Activated B cell treated with CpG ODN at 0.5 μM for 24 hours (primary cell): ENCODE measurements at places on chromosomes 3 and 15. TPM values are rescaled to one million over a fixed set of nuclear protein-coding genes. Genes with fewer than 3 reads are reported as not detected.

MOBP gene
- 0.13 TPM in 1 of 2 replicates, not detected in the other for total RNA-seq

WDR76 gene
- total RNA-seq, result 12.0 and 15.1 TPM in 2 replicates

- H3K27ac ChIP-seq, result no peak overlapping the region
- peaks cover 76% of the 10 kb centered on the region for H3K36me3 ChIP-seq
- DNase-seq, result no peak
- no peak overlapping the region for H3K4me3 ChIP-seq
- H3K27me3 ChIP-seq, result no peaks in the 10 kb centered on the region
- H3K4me1 ChIP-seq, result peaks cover 3% of the 10 kb centered on the region
Measured at GRCh38 chr3:31600431-31600830, 67.7 kb downstream of the STT3B start.

- H3K27ac ChIP-seq, result no peak overlapping the region
- H3K27me3 ChIP-seq, result no peaks in the 10 kb centered on the region
- DNase-seq, result no peak
- no peak overlapping the region for H3K4me3 ChIP-seq
Measured at GRCh38 chr15:84552896-84553295, 47.9 kb upstream of the ZSCAN2 start.

DNA sequence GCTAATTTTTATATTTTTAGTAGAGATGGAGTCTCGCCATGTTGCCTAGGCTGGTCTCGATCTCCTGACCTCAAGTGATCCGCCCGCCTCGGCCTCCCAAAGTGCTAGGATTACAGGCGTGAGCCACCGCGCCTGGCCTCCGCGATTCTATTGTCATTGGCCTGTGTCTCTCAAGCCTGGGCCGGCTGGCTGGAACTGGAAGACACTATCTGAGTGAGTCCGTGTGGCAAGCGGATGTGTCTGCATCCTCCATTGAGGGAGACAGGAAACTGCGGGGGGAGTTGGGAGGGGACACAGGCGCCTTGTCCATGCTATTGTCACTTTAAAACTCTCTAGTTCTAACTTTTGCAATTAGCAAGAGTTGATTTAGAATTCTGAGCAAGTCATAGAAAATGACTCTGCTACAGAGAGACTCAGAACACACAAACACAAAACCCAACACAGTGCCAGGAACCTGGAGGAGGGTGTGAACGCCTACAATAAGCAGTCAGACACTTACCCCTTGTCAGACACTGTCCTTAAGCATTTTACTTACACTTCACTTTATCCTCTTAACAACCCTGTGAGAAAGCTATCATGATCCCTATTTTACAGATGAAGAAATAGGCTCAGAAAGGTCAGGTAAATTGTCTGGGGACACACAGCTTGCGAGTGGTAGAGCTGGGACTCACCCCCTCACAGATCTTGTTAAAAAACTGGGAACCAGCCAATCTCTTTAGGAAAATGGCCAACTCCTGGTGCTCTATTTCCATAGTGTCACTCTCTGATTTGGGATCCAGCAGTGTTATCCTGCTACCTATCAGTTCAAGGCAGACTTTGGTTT lies 38.7 kb downstream of the ANP32A start:
- H3K36me3 ChIP-seq, result peaks cover 86% of the 10 kb centered on the region
- no peaks in the 10 kb centered on the region for H3K27me3 ChIP-seq
- H3K4me3 ChIP-seq, result peak overlapping the region; percentile 5
- H3K27ac ChIP-seq, result no peak overlapping the region
- H3K4me1 ChIP-seq, result peaks cover 21% of the 10 kb centered on the region

GOLGA6D gene
- not detected in 2 replicates for total RNA-seq

- no peak for DNase-seq
- H3K27me3 ChIP-seq, result peaks cover 4% of the 10 kb centered on the region
- peaks cover 8% of the 10 kb centered on the region for H3K4me1 ChIP-seq
- no peak overlapping the region for H3K27ac ChIP-seq
- H3K36me3 ChIP-seq, result no peaks in the 10 kb centered on the region
Measured at GRCh38 chr3:106190296-106190695, 321.5 kb upstream of the CBLB start.

RLBP1 gene
- not detected in 2 replicates for total RNA-seq

- peaks cover 11% of the 10 kb centered on the region for H3K4me1 ChIP-seq
- DNase-seq, result no peak
- no peaks in the 10 kb centered on the region for H3K36me3 ChIP-seq
- H3K27me3 ChIP-seq, result no peaks in the 10 kb centered on the region
- no peak overlapping the region for H3K4me3 ChIP-seq
Measured at GRCh38 chr15:66570842-66571478, 5.2 kb upstream of the LCTL start.

DNA sequence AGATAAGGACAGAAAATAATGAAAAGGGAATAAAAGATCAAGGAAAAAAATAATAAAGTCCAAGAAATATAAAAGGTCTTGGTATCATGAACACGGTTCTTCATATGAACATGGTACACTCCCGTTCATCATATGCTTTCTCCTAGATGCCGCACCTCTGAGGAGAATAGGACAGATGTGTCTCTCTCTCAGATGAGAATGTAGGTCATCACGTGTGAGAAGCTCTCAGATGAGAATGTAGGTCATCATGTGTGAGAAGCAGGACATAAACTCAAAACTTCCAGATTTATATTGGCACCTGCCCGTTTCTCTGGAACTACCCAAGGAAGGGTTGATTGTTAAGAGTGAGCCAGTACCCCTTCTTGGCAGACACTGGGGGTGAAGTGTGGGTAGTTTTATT lies 29.9 kb upstream of the IQCF6 start:
- no peak overlapping the region for H3K27ac ChIP-seq
- H3K4me3 ChIP-seq, result no peak overlapping the region
- H3K27me3 ChIP-seq, result peaks cover 6% of the 10 kb centered on the region
- DNase-seq, result no peak
- no peaks in the 10 kb centered on the region for H3K36me3 ChIP-seq

- peaks cover 60% of the 10 kb centered on the region for H3K27me3 ChIP-seq
- H3K4me3 ChIP-seq, result peak overlapping the region; percentile 24
- no peak for DNase-seq
Measured at GRCh38 chr3:147412261-147412916, 3.2 kb downstream of the ZIC1 start.

ADGRG7 gene
- total RNA-seq, result not detected in 2 replicates

GRCh38 chr3:135755330-135756105 lies 210.0 kb upstream of the PPP2R3A start:
- H3K4me3 ChIP-seq, result no peak overlapping the region
- no peak overlapping the region for H3K27ac ChIP-seq
- no peaks in the 10 kb centered on the region for H3K36me3 ChIP-seq
- no peak for DNase-seq
- no peaks in the 10 kb centered on the region for H3K4me1 ChIP-seq
- no peaks in the 10 kb centered on the region for H3K27me3 ChIP-seq

CLDN18 gene
- total RNA-seq, result not detected in 2 replicates

CMTM8 gene
- 0.24 TPM in 1 of 2 replicates, not detected in the other for total RNA-seq

GRCh38 chr3:194269610-194270145 lies 81.5 kb downstream of the CPN2 start:
- H3K36me3 ChIP-seq, result no peaks in the 10 kb centered on the region
- DNase-seq, result no peak
- peaks cover 40% of the 10 kb centered on the region for H3K27me3 ChIP-seq
- peaks cover 14% of the 10 kb centered on the region for H3K4me1 ChIP-seq
- H3K27ac ChIP-seq, result no peak overlapping the region

ITGB5 gene
- not detected in 2 replicates for total RNA-seq

GRCh38 chr3:10322352-10322710 lies 1.4 kb upstream of the SEC13 start:
- no peak overlapping the region for H3K27ac ChIP-seq
- peaks cover 17% of the 10 kb centered on the region for H3K36me3 ChIP-seq
- H3K4me1 ChIP-seq, result peaks cover 31% of the 10 kb centered on the region
- no peak overlapping the region for H3K4me3 ChIP-seq
- no peak for DNase-seq

DNA sequence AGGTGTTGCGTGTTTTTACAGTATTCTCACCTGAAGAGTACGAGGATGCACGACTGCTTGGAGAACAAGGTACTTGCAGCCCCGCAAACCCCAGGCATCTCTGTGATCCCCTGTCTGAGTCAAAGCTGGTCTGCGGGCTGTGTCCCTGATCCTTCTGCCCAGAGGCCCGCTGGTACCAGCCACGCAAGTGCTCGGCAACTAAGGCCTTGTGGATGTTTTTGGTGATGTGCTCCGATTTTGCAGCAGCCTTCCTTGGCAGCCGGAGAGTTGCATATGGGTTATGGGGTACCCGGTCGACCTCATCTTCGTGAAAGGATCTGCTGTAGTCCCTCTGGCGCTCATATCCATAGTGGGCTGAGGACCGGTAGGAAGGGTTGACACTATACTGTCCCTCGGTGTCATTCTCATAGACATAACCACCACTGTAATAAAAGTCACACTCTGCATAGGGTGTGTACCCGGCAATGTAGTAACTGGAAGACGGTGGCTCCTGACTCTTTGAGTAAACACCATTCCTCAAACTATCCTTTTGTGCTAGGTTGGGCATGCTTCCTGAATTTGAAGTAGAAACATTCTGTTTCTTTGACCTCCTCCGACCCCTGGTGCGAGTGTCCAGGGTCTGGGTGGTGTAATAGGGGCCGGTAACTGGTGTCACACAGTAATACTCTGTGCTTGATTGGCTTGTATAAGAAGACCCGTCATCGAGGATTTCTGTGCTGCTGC lies 58.6 kb upstream of the LMOD3 start:
- no peak for DNase-seq
- H3K27me3 ChIP-seq, result no peaks in the 10 kb centered on the region
- H3K27ac ChIP-seq, result no peak overlapping the region
- no peaks in the 10 kb centered on the region for H3K4me1 ChIP-seq
- no peak overlapping the region for H3K4me3 ChIP-seq

GRCh38 chr3:72776-73175 lies 123.8 kb upstream of the CHL1 start:
- no peaks in the 10 kb centered on the region for H3K4me1 ChIP-seq
- H3K27ac ChIP-seq, result no peak overlapping the region
- no peaks in the 10 kb centered on the region for H3K36me3 ChIP-seq
- no peak overlapping the region for H3K4me3 ChIP-seq
- no peaks in the 10 kb centered on the region for H3K27me3 ChIP-seq

NT5DC2 gene
- 9.5 and 9.9 TPM in 2 replicates for total RNA-seq

GRCh38 chr3:133841196-133841595 lies 35.6 kb downstream of the SRPRB start:
- no peak overlapping the region for H3K27ac ChIP-seq
- no peak for DNase-seq
- H3K27me3 ChIP-seq, result peaks cover 7% of the 10 kb centered on the region
- H3K4me1 ChIP-seq, result no peaks in the 10 kb centered on the region
- no peak overlapping the region for H3K4me3 ChIP-seq
- H3K36me3 ChIP-seq, result no peaks in the 10 kb centered on the region

DNA sequence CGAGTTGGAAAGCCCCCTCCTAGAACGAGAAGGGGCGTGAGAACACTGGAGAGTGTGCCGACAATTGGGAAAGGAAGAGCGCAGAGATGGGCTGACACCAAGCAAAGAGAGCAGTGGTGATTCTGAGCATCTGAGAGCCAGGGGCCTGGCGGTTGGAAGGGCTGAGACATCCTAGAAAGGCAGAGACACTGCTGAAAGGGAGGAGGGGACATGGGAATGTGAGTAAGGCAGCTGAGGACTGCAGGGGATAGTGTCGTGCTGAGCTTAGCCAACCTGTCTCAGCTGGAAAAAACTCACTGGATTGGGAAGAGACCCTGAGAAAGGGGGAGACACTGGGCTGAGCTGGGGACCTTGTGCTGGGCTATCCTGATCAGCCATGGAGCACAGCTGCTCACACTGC lies 58.1 kb upstream of the SLC6A6 start:
- H3K27ac ChIP-seq, result no peak overlapping the region
- H3K4me1 ChIP-seq, result no peaks in the 10 kb centered on the region
- H3K4me3 ChIP-seq, result no peak overlapping the region
- no peaks in the 10 kb centered on the region for H3K36me3 ChIP-seq
- DNase-seq, result no peak

GRCh38 chr3:126348308-126348920 lies 8.8 kb downstream of the KLF15 start:
- DNase-seq, result no peak
- H3K4me3 ChIP-seq, result no peak overlapping the region
- H3K27me3 ChIP-seq, result peaks cover 4% of the 10 kb centered on the region
- H3K4me1 ChIP-seq, result no peaks in the 10 kb centered on the region
- H3K27ac ChIP-seq, result no peak overlapping the region
- no peaks in the 10 kb centered on the region for H3K36me3 ChIP-seq
